Stimulated activated CD4-positive, alpha-beta T cell treated with anti-CD3 and anti-CD28 coated beads, Interleukin-4, amount 100 ng/mL, for 48 hours (primary cell): ENCODE measurements at places on chromosomes 3 and 15.

DNA sequence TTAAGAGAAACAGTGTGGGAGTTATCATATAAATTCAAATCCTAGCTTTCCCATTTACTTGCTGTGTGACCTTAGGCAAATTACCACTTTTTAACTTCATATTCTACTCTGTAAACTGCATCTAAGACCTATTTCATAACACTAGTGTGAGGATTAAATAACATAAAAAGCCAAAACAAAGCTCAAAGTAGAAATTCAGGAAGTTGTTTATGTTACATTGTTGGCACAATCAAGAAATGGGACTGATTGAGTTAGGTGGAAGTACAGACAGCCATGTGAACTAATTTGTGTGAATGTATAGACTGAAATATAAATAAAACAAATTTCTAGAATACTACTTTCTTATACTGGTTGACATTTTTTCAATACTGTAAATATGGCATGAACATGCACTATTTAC lies 131.7 kb downstream of the STAG1 start:
- no peak for DNase-seq

- DNase-seq: no peak
Measured at GRCh38 chr3:15385901-15386653, 41.3 kb downstream of the METTL6 start.

GRCh38 chr3:36393563-36393962 lies 13.3 kb downstream of the STAC start:
- no peak for DNase-seq

DNA sequence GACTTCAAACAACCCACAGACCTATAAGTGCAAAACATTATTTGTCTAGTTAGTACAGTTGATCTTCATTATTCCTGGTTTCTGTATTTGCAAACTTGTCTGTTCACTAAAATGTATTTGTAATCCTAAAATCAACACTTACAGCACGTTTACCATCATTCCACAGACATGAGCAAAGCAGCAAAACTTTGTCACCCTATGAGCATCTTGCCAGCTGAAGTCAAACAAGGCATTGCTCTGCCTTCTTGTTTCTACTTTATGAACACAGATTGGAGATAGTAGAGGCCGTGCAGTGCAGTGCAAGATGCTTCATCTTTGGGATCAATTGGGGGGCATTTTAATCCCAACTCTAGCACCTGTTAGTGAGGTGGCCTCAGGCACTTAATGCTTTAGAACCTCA lies 202.1 kb downstream of the NLGN1 start:
- DNase-seq: no peak

GRCh38 chr3:130316169-130316568 lies 29.3 kb upstream of the COL6A5 start:
- no peak for DNase-seq

DNA sequence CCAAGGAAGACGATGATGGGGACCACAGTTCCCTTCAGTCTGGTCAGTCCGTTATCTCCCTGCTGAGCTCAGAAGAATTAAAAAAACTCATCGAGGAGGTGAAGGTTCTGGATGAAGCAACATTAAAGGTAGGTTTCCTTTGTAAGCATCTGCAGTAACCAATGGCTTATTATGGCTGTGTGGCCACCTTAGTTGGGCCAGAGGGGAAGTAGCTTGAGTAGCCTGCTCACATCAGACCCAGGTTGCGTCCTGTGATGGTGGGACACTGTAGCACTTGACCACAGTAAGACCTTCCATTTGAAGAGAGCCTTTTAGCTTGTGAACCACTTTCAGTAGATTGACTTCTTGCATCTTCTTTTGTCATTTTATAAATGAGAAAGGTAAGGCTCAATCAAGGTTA lies 22.6 kb downstream of the STARD5 start:
- no peak for DNase-seq

DNA sequence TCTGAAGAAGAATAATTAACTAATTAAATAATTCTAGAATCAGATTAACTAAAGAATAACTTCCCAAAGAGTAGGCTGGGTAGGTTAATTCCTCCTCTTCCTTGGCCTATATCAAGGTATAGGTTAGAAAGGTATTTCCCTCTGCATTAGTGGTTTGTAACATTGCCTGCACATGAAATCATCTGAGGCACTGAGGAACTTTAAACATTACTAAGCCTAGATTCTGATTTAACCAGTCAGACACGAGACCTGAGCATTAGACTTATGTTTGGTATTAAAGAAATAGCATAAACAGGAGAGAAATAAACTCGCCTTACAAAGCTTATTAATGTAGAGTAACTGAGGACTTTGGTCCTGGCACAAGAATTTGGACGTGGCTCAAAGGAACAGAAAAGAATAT lies 84.2 kb downstream of the FGF7 start:
- no peak for DNase-seq

DNA sequence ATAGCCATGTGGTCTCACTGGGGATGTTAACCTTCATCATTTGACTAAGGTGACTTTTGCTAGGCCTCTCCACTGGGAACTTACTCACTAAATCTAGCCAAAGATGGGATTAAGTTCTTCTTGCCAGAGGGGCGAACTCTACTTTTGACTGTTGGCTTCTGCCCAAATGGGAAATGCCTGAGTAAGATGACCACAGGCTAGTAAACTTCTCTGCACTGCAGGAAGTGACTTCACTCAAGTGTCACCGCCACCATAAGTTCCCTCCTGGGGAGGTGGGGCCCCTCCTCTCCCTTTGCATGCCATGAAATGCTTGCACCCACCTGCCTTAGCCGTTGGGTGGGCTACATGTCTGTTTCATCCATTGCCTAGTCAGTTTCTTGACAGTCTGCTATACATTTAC lies 388.3 kb downstream of the FEZF2 start:
- no peak for DNase-seq

DNA sequence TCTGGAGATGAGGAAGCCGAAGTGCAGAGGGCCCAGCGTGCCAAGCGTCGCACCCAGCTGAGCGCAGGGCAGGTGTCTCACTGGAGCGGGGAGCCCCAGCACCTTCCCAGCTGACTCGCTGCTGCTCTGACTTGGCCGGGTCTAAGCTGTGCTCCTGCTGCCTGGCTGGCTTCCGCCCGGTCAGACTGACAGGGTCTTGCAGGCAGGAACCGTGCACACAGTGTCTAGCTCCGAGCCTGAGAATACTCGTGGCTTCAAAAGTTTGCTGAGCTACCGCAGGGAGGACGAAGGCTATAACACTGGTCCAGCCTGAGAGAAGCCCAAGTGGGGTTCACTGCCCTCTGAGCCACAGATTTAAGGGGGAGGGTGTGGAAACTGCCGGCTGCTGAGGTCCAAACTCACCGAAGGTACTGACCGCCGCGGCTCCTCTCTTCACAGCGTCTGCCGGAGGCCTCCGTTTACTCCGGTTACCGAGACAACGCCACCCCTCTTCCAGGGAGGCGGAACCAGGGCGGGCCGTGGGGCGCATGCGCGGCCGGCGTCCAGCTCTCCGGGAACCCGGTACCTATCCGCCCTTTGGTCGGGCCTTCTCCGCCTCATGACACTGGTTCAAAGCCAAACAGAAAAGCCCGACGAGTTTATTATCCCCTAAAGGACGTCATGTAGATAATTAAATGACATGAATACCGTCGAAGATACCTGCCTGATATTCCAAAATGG lies at the start of gene CFAP44:
Gene CFAP44, minus strand, starts transcription at position 443 of the 720 bp plus-strand sequence. CDS start 7,829 bp downstream, outside the sequence.
- peak; percentile 24 for DNase-seq

GRCh38 chr15:29115093-29115991 lies 154.3 kb downstream of the NSMCE3 start:
- DNase-seq: no peak

DNA sequence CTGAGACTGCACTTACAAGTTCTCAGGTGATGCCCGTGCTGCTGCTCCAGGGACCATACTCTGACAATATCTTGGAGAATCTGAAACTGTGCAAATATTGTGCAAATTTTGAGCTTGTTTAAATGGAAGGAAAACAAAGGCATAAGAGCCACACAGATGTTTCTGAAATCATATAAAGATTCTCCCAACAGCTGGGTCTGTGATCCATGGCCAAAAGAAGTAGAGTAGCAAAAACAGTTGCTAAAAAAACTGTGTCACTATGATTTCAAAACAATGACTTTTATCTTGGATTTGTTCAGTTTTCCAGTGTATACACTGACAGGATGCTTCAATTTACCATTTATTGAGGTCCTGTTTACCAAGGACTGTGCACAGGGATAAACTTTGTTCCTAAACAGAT lies 25.3 kb downstream of the NPTN start:
- DNase-seq: no peak

- no peak for DNase-seq
Measured at GRCh38 chr3:98573181-98573728, 20.2 kb downstream of the CPOX start.

DNA sequence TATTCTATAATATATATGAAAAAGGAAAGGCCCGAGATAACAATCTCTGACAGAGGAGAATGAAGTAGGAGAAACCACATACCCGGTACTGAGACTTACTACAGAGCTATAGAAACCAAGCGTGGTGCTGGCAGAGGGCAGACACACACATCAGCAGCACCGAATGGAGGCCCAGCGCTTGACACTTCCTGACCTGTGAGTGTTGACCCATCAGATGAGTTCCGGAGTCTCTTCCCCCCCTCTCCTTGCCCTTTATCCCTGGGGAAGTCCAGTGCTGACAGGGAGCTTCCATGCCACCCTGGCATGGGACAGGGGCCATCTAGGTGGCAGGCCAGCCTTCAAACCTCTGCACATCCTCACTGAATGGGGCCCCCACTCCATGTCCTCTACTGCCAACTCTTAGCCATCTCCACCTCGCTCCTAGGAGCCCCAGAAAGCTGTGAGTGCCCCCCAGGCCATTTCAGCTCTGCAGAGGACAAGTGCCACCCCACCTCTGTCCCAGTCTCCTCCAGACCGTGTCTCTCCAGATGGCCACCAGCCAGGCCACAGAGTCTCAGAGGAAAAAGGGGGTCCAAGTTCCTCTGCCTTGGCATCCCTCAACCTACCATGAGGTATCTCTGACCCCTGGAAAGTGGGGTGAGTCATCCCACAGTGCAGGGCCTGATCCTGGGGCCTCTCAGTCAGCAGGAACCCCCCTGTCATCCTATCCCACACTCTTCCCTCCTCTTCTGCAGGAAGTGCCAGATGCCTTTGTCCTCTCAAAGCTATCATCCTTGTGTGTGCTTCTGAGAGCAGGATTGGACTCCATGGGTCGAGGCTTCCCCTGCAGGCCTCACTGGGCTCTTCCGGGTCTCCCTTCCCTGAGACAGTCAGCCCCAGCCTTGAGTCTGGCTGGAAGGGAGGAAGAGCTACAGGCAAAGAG lies 116.5 kb upstream of the ALDH1A3 start:
- no peak for DNase-seq

- DNase-seq: peak; percentile 39
Measured at GRCh38 chr3:12706504-12707253, 42.8 kb upstream of the RAF1 start.

GRCh38 chr3:53606793-53607192 lies 112.4 kb downstream of the CACNA1D start:
- no peak for DNase-seq

DNA sequence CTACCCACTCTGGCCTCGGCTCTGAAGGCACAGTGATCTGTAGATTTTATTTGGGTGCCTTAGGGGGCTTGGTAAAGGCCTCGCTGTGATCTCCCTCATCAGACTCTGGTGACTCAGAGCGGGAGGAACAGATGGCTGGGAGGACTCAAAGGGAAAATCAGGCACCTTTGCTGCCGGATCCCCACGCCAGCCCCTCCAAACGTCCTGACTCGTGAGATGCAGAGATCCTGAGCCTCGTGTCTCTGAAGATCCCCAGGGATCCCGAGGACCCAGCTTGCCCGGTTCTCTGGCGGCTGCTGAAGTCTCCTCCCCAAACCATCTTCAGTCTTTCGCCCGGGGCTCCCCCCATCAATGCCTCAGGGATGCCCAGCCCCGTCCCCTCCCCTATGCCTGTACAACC lies 32.8 kb downstream of the MUC20 start:
- DNase-seq: no peak

DNA sequence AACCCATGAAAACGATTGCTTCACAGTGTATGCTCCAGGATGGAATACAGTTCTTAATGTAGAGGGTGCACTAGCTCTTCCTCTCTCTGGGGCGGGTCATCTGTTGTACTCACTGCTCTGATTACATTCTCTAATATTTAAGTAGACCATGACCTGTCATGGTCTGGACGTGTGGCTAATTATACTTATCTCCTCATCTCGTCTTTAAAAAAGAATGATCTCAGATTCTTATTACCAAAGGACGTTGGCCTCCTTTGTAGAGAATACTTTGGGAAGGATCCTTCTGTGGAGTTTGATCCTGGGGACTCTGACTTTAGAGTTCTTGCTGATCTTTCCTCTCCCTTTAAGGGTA lies 48.4 kb upstream of the TRAK1 start:
- DNase-seq: no peak

DNA sequence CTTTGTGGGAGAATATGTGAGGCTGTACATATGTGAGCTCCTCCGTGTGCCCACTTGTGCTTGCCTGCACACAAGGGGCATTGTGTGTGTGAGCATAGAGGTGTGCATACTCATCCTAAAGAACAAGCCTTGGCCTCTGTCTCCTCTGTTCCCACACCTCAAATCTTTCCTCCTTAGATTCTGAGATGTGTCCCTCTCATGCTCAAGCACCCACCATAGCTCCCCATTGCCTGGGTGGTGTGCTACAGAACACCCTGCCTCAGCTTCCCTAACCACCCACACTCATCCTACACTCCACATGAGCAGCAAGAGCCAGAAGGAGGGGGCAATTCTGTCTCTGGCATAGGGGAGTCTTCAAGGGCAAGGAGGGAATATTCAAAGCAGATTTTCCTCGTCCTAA lies 27.7 kb downstream of the LINGO1 start:
- DNase-seq: no peak

- DNase-seq: no peak
Measured at GRCh38 chr15:39610665-39611064, 29.8 kb downstream of the THBS1 start.
